ENCODE measurements at places on chromosomes 12 and 14. TPM values are rescaled to one million over a fixed set of nuclear protein-coding genes. Genes with fewer than 3 reads are reported as not detected.

Gene STXBP6
- 48.8 TPM for total RNA-seq

DNA sequence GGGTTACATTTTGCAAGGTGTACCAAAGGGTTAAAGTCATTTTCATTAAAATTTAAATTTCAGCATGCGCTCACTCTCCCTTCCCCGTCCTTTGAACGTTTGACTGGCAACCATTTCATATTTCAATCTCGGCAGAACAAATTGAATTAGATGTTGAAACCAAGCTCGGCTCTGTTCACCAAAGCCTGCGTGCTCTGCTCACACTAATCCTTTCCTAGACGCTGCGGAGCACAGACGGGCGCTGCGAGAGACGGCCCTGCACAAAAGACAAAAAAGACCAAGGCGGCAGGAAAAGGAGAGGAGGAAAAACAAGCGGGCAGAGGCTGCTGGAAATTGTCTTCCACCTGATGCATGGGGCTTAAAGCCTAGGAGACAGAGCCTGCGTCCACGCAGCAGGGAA is 149.3 kb downstream of the RBM19 start:
- DNase-seq: no peak

Gene OR6C3
- not detected for total RNA-seq

Gene SLCO1B1
- total RNA-seq: 33.4 TPM

DNA sequence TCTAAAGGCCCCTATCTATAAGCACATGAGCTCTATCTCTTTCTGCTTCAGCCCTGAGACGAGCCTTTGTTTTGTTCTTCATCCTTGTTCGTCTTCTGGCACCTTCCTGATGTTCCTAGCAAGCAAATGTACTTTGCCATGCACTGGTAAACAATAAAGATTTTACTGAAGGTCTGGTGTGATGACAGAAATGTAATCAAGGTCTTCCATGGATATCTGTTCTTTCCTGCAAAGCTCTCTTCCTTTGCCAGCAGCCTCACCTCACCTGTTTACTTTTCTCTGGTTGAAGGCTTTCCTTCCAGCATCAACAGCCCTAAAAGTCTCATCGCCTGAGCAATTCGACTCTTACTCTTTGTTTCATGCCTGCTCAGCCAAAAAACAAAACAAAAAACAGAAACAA is 330.3 kb downstream of the PCNX1 start:
- no peak for DNase-seq

Measured in hepatocyte (in vitro differentiated cells).